ENCODE measurements at places on chromosomes 5 and 9.
A peak's percentile ranks its signal among the peaks of the same experiment; 100 is the strongest.

DNA sequence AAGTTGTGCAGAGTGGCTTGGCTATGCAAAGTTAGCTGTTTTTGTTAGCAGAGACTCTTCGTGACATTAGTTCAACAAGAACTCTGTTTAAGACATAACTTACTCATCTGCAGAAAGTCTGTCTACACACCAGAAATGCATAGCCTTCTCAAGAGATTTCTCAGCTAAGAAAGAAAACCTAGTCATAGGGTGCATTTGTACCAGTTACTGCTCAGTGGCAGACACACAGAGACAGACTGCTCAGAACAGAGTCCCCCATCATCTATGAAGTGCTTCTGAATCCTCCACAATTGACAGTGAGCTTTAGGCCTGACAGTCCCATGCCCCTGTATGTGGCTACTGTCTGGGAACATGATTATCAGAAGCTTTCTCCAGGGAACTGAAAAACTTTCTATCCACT, 56.1 kb upstream of the IFNK start:
- DNase-seq: no peak

- DNase-seq: peak; percentile 30
Observed at GRCh38 chr9:18473652-18474279, at the start of gene ADAMTSL1. TSS of gene ADAMTSL1 (plus strand) at chr9:18474153. CDS start at chr9:18474233, 80 bp downstream.

DNA sequence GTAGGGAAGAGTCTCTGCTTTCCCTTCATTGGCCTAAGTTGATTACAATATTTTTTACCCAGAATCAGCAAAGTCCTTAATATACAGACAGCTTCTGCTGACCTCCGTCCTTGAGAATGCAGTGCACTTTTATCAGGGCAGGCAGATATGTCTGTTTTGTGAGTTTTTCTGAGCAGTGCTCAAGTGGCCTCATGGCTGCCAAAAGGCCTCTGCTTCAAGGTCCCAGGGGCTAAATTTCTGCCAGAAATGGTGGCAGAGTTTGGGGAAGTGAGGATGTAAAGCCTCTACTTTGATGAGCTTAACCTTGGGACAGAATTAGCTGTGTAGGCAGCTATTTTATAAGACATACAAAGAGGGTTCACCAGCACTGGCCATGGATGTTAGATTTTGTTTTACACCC, 275.8 kb downstream of the ADAMTSL1 start:
- no peak for DNase-seq

GRCh38 chr9:110767559-110768063, 99.0 kb downstream of the MUSK start:
- no peak for DNase-seq

DNA sequence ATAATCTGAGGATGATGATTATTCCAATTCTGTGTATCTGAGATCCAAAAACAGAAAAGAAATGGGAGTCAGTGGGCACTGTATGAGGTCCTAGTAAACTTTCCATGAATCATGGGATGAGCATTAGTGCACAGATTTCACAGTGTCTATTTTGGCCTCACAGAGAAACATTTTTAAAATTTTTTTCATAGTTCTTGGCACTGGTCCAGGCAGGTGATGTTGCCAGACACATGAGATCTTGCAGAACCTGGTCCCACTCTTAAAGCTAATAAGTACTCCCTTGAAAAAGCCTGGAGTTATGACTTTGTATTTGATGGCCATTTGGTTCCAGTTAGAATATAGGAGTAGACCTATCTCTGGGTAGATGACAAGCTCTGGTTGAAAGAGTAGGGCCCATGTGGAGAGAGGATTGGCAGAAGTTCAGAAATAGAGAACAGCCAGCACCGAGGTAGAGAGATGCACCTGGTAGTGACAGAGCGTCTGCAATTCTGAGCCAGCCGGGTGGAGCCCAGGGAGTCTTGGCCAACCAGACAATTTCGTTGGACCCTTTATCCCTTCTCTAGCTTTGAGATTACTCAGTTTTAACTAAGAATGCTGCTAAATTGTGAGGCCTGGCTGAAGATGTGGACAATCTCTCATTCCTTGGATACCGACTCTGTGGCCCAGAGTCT, 6.3 kb upstream of the TNFSF15 start:
- peak; percentile 30 for DNase-seq

GRCh38 chr5:106728208-106728607, 942.5 kb downstream of the EFNA5 start:
- DNase-seq: no peak

Data from COR-L47 (cell line).